ENCODE measurements at places on chromosomes 3 and 15. TPM values are rescaled to one million over a fixed set of nuclear protein-coding genes. Genes with fewer than 3 reads are reported as not detected.

DNA sequence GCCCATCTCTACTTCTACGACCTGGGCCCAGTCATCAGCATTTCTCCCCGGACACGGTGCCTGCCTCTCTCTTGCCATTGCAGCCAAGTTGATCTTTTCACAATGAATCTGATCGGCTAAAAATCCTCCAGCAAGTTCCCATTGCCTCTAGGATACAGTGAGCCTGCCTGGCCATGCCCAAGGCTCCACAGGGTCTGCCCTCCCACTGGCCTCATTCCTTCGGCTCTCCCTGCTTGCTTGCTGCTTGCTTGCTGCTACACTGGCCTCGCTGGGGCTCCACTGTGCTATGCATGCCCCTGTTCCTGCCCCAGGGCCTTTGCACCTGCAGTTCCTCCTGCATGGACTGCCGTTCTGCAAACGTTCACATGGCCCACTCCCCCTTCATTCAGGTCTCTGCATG is 2.0 kb downstream of the ABTB1 start:
- no peak for DNase-seq

DNA sequence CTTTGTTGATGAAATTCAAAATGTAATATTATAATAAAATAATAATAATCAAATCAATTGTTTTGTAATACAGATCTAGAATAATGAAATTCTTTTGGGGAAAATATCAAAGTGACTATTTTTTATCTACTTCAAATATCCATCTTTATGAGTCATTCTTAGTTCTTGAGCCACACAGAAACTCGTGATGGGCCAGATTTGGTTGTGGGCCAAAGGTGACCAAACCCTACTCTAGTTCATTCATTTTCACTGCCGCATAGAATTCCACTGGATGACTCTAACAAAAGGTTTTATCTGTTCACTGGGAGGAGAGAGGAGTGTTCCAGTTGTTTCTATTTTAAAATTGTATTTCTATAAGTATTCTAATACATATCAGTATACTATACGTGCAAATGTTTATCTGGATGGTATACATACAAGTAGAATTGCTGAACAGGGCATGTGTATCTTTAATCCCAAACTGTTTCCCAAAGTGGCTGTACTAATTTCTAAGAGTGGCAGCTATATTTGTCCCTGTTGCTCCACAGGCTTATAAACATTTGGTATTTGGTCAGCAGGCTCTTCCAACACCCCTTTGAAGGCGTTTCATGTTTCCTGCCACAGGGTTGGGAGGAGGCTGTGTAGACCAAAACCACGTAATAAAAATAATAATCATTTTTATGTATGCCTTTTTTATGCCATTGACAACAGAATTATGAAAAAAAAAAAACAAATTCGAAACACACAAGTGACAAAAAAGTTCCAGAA is 7.3 kb upstream of the RTP3 start:
- no peak for DNase-seq

DNA sequence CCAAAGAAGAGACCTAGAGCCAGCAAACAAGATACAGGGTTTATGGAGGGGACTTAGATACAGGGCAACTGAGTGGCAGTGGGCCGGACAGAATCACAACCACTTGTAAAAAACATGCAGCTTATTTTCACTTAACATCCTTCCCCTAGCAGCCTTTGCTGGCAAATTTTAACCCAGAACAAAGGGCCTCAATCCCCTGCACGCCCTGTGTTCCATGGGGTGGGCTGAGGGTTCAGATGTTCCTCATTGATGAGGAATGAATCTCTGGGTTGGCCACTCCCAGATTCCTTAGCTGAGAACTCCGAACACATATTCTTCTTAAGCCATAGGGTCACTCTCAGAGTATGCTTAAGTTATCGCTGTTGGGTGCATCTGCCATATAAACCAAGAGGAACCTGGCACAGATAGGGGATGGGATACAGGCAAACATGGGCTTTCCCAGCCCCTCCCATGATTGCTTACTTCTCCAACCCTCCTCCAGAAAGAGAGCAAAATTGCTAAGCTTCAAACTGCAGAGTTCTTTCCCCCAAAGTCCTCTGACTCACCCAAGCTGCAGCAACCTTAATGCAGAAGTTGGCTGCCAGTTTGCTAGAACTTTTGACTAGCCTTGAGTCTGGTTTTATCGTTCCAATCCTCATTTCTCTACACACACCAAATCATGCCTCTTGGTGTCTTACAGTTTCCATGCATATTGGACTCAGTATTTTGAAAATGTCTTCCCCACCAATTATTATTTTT is 146.9 kb downstream of the CD47 start:
- no peak for DNase-seq

DNA sequence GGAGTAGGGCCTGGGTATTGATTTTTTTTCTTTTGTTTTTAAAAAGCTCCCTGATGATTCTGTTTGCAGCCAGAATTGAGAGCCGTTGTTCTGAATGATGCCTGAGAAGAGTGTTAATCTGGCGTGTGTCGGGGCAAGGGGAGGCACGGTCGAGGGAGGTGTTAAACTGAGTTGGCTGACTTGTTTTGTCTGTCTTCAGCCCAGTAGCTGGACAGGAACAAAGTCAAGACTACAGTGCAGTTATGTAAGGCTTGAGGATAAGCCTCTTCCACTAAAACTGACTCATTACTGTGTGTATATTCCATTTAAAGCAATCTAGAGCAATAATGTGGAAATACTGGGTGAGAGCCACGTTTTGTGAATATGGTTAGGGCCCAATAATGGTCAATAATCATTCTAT is 119.0 kb upstream of the DLG1 start:
- no peak for DNase-seq

DNA sequence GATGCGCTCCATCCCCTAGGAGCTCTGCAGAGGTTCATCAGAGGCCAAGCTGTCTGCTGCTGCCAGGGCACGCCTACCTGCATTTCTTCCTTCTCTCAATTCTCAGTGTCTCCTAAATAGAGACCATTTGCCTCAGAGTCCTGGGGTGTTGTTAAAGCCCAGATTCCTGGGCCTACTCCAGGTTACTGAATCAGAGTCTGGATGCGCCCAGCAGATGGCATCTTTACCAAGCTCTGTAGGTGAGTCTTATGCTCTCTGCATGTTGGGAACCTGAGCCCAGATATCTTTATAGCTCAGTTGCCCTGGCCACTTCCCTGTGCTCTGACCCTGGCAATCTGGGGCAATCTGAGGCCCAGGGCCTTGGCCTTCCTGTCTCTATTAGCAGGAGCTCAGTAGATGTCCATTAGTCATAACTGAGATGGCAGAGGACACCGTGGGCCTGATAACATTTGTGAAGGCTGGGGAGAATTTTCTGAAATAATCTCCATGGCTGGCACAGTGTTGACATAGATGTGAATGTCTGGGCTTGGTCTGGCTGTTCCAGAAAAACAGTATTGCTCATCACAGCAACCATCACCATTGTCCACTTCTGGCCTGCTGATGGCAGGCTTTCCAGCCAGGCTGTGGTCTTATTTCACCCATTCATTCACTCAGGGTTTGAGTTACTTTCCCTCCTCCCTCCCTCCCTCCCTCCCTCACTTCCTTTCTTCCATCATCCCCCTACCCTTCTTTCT is 13.3 kb upstream of the RBP1 start:
- DNase-seq, result no peak

The PRKCI gene
- polyA plus RNA-seq, result 30.1 TPM

GRCh38 chr3:23455084-23455483 is 252.0 kb downstream of the UBE2E2 start:
- DNase-seq, result no peak

The FHIT gene
- polyA plus RNA-seq, result 35.8 TPM

DNA sequence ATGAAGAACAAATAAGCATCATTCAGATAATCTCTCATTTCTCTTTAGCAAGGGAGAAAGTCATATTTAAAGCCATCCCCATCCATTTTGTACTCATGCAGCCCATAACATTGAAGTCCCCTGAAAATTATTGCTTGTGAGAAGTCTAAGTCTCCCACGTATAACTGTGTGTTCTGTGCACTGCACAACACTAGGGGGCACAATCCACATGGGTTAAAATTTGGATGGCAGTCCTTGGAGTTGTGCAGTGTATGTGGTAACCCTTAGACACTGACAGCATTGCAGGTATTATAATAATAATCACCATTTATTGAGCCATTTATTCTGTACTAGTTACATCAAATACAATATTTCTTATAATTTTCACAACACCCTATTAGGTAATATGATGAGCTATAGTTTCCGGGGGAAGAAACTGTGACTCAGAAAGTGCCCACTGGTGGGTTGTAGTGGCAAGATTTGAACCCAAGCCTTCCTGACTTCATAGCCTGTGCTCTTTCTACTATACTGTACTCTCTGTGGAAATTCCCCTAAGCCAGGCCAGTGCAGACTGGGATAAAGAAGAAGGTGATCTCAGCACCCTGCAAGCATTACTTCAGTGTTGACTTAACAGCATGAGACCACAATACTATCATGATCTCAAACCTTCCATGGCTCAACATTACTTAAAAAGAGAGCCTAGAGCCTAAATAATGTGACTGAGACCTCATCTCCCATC is 15.7 kb downstream of the KCNAB1 start:
- no peak for DNase-seq

GRCh38 chr3:9167222-9167621 is 82.2 kb downstream of the SRGAP3 start:
- no peak for DNase-seq

GRCh38 chr3:187925326-187925725 is 180.1 kb upstream of the BCL6 start:
- DNase-seq, result no peak

GRCh38 chr15:63080634-63081250 is 38.2 kb downstream of the TPM1 start:
- DNase-seq, result no peak

GRCh38 chr3:120528163-120528562 is 68.0 kb upstream of the NDUFB4 start:
- no peak for DNase-seq

- DNase-seq, result no peak
Observed at GRCh38 chr3:25257026-25257425, 171.0 kb upstream of the RARB start.

The GOLGA6A gene
- 0.15 TPM for polyA plus RNA-seq

- DNase-seq, result no peak
Observed at GRCh38 chr3:101544161-101544850, 17.4 kb upstream of the TRMT10C start.

DNA sequence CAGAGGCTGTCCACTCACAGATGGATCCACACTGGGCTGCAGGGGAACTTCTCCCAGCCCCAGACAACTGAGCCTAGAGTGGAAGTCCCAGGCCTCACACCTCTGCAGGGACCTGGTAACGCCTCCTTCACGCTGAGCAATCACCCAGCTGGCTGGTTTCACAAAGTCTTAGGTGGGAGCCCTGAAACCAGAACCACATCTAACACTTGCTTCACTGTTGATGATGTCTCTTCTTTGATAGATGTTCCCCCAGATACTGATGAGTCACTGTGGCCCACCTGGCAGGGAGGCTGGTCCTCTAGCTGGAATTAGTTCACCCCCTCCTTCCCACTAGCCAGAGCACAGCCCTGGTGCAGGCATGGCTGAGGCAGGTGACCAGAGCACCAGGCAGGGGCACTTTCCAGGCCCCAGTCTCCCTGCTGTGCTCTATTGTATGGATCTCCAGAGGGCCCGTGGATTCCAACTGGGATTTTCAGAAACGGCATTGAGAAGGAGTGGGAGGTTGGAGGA is 33.5 kb downstream of the MYL3 start:
- no peak for DNase-seq

DNA sequence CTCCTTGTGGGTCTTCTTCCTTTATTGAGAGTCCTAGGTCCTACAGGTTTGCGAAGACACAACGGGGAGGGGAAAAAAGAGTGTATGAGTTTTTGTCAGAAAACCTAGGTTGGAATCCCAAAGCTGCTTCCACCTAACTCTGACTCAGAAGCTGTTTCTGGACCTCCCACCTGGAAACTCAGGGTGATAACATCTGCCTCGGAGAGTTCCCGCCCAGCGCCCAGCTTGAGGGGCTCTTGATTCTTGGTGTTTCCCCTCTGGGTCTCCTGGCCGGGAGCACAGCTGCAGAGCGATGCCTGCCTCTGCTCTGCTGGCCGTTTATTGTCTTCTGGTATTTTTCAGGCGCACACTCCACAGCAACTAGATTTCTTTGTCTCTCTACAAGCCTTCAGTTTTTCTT is 52.9 kb upstream of the MYZAP start:
- no peak for DNase-seq

DNA sequence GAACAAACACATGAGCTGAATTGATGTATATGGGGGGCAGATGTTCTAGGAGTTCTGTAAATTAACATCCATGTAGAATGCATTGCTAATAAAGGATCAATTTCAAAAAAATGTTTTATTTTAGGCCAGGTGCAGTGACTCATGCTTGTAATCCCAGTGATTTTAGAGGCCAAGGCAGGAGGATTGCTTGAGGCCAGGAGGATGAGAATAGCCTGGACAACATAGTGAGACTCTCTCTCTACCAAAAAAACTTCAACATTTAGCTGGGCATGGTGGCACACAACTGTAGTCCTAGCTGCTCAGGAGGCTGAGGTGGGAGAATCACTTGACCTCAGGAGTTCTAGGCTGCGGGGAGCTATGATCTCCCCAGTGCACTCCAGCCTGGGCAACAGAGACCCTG is 6.5 kb upstream of the NUP210 start:
- no peak for DNase-seq

DNA sequence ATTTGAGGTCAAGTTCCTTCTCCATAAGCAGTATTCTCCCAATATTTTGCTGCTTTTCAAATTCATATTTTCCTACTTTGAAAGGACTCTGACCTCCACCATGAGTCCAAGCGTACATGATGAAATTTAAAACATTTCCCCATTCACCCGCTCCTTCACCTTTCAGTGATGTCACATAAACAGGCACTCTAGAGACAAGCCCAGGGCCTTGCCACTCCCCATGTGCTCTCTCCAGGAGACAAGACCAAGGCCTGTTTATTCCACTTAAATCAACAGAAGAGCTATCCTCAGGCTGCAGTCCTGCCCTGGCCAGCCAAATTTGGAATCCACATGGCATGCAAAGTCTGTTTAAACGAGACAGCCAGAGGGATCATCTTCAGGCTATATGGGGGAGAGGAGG is 161.5 kb downstream of the ARRDC4 start:
- DNase-seq, result no peak

Data from large intestine (tissue), 12 donors.